Mononuclear cell (primary cell): ENCODE measurements at places on chromosomes 7 and 10. TPM values are rescaled to one million over a fixed set of nuclear protein-coding genes. Genes with fewer than 3 reads are reported as not detected.

The DPYSL4 gene
- total RNA-seq = 0.21 TPM

The NUDT13 gene
- total RNA-seq = 0.42 TPM

The KEL gene
- 0.10 TPM for total RNA-seq

The DNAJC30 gene
- total RNA-seq = 1.9 TPM

The THSD7A gene
- 0.10 TPM for total RNA-seq

The CALCR gene
- total RNA-seq = not detected

The CARD11 gene
- 39.1 TPM for total RNA-seq

The HMX3 gene
- total RNA-seq = not detected

The FRG2B gene
- total RNA-seq = not detected

The AMPH gene
- 0.10 TPM for total RNA-seq

The COL1A2 gene
- total RNA-seq = 0.52 TPM

The PLEKHS1 gene
- 0.21 TPM for total RNA-seq

The LRRN3 gene
- total RNA-seq = 3.8 TPM

The DDC gene
- not detected for total RNA-seq

The EPHB6 gene
- 8.3 TPM for total RNA-seq

The DIP2C gene
- total RNA-seq = 1.7 TPM

The LBX1 gene
- not detected for total RNA-seq

The GPR158 gene
- under 0.01 TPM for total RNA-seq

The SNCG gene
- not detected for total RNA-seq

The CALML3 gene
- not detected for total RNA-seq

The ABCA13 gene
- total RNA-seq = 0.21 TPM

The ARPC1B gene
- 282 TPM for total RNA-seq

The BHLHA15 gene
- not detected for total RNA-seq

The FEZF1 gene
- not detected for total RNA-seq

The GTF2IRD1 gene
- total RNA-seq = 0.21 TPM

The TBATA gene
- not detected for total RNA-seq

The OGDHL gene
- not detected for total RNA-seq

The ADAMTS14 gene
- not detected for total RNA-seq

The MYL10 gene
- not detected for total RNA-seq

The ZYX gene
- 64.0 TPM for total RNA-seq

The TLX1 gene
- total RNA-seq = not detected

The DHX32 gene
- 8.3 TPM for total RNA-seq

The PON1 gene
- not detected for total RNA-seq

The DNAJC1 gene
- total RNA-seq = 50.1 TPM

The GPR15LG gene
- total RNA-seq = not detected

The RBM28 gene
- total RNA-seq = 5.4 TPM

The PDE6C gene
- total RNA-seq = not detected
